ENCODE measurements at places on chromosomes 2 and 18.
A peak's percentile ranks its signal among the peaks of the same experiment; 100 is the strongest.

DNA sequence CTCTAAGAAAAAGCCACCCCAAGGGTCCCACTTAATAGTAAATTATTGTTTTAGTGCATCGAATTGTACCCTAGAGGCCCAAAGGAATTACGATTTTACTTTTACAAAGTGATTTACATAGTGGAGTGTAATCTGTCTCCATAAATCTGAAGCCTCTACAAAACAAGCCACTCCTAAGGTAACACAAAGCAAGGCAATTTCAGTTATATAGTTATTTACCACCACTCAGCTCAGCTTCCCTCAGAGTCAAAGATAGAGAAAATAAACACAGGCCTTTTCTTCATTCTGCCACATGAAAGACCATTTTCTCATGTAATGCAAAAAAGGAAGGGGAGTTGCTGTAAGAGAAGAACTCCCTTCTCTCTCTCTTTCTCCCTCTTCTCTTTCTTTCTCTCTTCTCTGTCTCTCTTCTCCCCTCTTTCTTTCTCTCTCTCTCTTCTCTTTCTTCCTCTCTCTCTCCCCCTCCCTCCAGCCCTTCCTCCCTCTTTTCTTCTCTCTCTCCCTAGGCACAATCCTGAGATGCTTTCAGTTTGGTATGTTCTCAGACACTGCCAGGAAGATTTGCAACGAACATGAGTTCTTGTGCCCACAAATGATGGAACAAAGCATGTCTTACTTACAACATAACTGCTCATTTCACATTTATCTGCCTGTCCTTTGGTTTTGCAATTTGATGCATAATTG lies 264.5 kb downstream of the BCL2 start:
- no peak for DNase-seq

DNA sequence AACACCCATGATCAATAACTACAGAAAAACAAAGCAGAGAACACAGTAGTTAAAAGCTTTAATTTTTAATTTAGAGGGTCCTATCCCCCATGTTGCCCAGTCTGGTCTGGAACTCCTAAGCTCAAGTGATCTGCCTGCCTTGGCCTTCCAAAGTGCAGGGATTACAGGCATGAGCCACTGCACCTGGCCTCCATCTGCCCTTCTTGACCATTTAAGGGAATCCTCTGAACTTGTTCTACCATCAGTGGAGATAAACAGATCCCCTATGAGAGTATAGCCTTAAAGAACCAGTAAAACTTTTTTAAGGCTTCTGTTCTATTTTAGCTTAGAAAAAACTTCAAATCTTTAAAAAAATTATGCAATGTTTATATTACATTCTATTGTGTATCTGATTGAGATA lies 13.5 kb upstream of the ATP5MC3 start:
- no peak for DNase-seq

- no peak for DNase-seq
These were observed 221.2 kb upstream of the HNRNPA3 start for GRCh38 chr2:176991411-176991810.

DNA sequence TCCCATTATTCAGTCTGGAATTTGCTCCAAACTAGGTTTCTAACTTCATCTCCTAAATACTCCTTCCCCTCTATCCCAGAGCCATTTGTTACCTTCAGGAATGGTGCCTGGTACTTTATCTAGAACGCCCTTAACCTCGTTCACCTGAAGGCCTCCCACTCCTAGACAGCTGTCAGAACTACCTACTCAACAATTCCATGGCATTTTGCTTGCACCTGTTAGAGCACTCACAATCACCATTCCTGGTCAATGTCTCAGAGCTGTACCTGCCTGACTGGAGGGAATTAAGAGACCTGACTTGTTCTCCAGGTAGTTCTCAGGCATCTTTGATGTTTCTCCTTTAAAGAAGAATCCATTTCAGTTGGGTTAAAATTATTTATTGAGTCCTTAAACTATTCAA lies 88.9 kb downstream of the GAREM1 start:
- DNase-seq = no peak

DNA sequence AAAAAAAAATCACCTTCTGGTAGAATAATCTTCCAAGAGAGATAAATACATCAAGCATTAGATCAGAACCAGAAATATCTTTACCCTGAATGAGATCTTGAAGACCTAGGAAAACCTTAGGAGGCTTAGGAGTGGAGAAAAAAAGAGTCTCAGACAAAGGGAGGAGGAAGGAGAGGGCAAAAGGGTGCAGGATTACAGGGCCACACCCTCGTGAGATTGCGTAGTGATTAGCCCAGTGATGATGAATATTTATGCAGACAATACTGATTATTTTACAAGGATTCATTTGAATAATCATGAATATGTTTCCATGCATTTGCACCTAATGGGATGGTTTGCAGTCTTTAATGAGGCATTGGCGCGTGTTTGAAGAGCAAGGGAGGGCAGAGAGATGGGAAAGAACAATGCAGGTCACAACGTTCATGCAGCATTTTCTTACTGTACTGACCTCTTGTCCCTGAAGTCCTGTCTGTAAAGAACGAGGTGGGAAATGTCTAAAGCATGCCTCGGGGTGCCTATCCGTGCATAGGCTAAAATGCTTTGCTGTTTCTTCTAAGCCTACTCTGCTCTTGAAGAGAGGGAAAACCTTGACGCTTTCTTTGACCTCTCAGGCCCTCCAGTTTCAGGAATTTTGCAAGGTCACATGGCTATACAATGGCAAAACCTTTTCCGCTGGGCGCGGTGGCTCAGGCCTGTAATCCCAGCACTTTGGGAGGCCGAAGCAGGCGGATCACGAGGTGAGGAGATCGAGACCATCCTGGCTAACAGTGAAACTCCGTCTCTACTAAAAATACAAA lies 18.6 kb upstream of the ZNF532 start:
- DNase-seq = peak; percentile 50

DNA sequence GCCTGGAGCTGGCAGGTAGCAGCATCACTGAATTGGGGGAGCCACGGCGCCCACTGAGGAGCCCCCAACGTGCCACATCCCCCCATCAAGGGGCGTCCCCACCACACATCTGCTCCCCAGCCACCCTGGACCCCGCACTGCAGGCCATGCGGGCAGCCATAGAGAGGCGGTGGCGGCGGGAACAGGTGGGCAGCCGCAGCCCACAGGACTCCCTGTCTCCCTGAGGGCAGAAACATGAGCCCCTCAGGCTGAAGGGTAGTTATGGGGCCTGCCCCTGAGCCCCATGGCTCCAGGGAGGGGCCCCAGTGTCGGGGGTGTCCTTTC lies 26.6 kb downstream of the CROCC2 start:
- DNase-seq = no peak

- peak; percentile 61 for DNase-seq
These were observed 759 bp downstream of the PPP4R3B start for GRCh38 chr2:55616551-55617174.

- DNase-seq = peak; percentile 84
These were observed 86.0 kb downstream of the SPP2 start for GRCh38 chr2:234136461-234136860.

- DNase-seq = no peak
These were observed 222.1 kb downstream of the LPIN1 start for GRCh38 chr2:11968521-11968920.

DNA sequence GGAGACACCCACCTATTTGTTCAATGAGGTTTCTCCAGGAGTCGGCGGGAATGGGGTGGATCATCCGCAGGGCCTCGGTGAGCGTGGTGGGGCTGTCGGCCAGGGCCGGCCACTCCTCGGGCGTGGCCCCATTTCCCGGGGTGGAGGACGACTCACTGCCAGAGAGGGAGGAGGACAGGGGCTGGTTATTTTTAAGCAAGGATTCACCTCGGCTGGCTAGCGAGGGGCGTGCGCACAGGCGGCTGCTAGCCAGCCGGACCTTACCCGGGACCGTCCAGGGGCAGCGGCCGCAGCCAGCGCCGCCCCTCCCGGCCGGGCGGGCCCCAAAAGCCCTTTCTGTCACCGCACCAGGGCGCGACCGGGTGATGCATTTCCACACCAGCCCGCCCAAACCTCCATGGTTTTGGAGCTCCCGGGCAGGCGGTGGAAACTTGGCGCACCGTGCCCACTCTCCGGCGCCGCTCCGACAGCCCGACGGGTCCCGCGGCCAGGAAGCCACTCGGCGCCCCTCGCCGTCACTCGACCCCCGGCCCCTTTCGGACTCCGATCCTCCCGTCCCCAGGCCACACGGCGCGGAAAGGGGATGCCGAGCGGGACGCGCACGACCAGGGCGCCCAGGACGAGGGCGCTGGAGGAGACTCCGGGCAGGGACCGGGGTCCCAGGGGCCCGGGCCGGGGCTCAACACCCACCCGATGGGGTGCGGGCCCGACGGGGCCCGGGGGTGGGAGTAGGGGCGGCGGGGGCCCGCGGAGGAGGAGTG lies 57.1 kb downstream of the SNORC start:
- peak; percentile 17 for DNase-seq

DNA sequence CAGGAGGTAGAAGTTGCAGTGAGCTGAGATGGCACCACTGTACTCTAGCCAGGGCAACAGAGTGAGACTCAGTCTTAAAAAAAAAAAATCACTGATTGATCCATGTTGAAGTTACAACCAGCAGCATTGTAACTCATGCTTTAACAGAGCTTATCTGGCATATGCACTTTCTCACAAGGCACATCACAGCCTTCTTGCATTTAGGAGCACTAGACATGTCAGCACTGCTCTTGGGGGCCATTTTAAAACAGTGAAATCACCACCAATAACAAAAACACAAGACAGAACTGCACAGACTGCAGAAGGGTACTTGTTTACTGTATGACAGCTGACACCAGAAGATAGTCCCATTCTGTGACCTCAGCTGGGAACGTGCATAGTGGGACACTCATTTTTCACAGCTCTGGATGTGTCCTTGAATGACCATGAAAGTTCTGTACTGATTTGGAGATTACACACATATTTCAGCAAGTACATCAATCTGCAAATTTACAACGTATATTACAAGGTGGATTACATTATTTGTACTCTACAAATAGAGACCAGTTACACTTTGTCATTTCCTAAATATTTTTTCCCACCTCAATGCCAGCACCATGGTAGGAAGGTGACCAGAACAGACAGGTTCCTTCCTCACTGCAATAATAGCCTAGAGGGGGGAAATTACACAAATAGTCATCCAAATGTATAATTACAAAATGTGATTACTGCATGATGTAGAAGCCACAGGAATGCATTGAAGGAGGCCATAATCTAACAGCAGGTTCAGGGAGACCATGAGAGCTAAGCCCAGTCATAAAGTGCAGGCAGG lies 35.1 kb downstream of the CCBE1 start:
- DNase-seq = no peak

GRCh38 chr2:64220265-64220664 lies 76.0 kb upstream of the PELI1 start:
- no peak for DNase-seq

- no peak for DNase-seq
These were observed 7.1 kb downstream of the HOXD8 start for GRCh38 chr2:176136374-176137251.

- no peak for DNase-seq
These were observed 71.2 kb upstream of the AFF3 start for GRCh38 chr2:100213595-100213994.

DNA sequence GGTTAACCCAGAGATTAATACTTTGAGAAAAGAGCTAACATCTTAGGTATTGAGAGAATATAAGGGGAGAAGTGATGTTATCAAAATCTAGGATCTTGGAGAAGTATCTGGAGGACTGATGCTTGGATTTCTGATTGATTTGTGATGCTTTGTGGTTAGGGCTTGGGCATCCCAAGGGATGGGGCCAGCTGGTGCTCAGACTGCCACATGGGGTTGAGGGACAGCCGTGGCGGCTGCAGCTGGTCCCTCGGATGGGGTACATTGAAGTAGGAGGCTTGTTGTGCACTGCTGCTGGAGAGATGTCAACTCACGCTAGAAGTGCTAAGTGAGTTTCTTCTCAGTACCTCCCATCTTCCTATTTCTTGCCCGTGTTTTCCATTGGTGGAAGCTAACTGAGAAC lies 22.4 kb downstream of the HRH4 start:
- DNase-seq = no peak

DNA sequence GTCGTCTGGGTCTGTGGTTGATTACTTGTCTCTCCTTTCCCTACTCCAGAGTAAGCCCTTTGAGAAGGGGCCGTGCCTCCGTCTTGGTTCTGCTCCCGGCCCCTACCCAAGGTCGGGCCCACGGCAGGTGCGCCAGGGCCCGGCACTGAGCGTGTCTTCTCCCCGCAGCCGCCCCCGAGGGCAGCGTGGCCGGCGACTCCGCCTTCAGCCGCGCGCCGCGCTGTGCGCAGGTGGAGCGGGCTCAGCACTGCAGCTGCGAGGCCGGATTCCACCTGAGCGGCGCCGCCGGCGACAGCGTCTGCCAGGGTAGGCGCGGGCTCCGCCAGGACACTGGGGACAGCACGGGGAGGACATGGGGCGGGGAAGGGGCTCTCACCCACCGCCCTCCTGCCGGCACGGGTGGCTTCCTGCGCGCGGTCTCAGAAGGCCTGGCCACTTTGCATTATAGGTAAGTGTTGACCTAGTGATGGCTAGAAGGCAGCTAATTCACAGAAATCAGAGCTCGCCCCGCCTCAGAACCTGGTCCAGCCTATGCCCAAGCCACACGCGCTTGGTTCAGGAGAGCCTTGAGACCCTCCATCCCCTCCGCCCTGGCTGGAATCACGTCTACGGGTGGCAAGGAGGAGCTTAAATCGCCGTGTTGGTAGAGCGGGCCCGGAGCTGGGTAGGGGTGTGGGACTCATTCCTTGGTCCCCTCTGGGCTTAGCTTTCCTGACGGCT lies 43.5 kb downstream of the FBLN7 start:
- DNase-seq = peak; percentile 57

DNA sequence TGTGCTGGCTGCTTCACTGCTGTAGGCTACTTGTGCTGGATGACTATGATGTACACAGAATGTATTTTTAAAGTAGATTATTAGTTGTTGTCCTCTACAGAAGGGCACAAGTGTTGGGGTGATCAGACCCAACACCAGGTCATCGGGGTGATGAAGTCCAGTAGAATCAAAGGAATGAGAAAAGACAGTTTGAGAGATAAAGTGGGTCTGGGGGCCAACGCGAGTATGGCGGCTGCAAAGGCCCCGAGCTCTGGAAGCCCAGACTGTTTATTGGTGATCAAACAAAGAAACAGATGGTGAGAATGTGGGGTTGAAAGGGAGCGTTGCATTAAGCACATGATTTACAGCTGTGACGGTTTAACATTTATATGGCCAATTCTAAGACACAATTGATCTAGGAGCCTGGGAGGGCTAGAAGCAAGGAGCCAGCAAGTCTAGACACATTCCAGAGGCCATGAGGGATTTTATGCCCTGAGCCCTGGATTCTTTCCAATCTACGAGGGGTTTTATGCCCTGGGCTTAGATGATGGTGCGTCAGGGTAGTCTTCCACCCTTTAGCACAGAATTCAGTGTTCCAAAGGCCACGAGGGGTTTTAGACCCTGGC lies 153.5 kb downstream of the AGPS start:
- peak; percentile 13 for DNase-seq

DNA sequence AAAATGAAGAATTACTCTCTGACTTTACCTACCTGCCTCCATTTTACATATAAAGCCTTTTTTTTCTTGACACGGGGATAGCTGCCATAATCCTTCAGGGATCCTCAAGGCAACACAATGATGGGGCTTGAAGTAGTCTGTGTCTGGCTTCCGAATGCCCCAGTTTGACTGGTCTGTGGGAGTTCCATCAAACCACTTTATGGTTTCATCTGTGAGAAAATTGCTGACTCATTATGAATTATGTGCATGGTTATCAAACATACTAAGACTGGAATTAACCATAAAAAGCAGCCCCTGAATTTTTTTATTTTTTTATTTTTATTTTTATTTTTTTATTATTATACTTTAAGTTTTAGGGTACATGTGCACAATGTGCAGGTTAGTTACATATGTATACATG lies 117.5 kb downstream of the PLA2R1 start:
- DNase-seq = no peak

Measured in ELF-1 (cell line).